A172 (cell line): ENCODE measurements at places on chromosomes 1 and 21.

- DNase-seq, result no peak
Measured at GRCh38 chr1:63848733-63849132, 74.9 kb downstream of the ROR1 start.

DNA sequence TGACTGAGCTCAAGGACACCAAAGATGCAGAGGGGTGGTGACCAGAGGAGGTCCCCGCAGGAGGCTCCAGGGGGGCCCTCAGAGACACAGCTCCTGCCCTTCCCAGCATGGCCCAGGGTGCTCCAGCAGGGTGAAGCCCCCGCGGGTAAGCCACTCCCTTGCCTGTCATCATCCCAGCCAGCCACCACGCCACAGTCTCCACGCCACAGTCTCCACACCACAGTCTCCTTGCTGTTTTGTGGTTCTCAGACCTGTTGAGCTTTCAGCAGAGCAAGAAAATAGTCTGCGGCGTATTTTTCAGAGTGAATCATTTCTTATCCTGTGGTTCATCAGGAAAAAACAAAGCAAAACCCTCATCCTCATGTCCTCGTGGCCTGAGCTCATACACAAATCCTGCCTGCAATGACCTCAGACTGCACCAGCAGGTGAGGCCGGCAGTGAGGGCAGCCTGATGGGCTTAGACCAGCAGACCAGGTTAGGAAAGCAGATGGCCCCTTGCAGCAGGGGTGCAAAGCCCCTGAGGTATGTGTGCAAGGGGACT is 25.7 kb upstream of the ABCG1 start:
- DNase-seq, result peak; percentile 81

DNA sequence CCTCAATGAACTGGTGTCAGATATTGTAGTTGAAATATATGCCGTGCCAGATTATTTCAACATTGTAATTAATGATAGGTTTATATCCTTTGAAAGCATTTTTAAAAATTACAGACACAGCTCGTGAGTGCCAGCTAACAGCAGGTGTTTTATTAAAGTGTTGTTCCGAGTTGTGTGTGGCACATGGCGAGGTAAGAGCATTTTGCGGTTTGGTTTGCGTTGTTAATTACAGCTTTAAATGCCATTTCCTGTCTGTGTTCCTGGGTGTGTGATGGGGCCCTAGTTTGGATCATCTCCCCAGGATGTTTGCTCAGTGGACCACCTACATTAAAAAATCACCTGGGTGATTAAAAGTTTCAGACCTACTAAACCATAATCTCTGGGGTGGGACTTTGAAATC is 97.4 kb downstream of the PRDM2 start:
- no peak for DNase-seq

DNA sequence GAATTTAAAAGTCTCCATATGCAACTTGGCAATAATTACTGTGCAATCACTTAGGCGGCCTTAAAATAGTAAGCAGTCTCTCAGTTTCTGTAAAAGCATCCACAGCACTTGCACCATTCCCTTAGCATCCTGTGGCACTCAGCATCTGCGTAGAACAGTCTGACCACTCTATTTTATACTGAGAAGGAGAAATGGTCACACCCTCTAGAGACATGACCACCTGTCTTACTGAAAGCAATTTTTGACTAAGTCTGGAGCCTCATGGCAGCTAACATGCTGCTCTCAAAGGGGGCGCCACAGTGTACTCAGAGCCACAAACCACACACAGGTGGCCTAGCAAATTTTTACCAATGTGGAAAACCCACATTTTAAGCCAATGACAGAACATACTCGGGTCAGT is 62.0 kb downstream of the KCNK1 start:
- no peak for DNase-seq

GRCh38 chr1:110853135-110853534 is 19.8 kb upstream of the CD53 start:
- no peak for DNase-seq
